ENCODE measurements at places on chromosomes 2 and 18. TPM values are rescaled to one million over a fixed set of nuclear protein-coding genes. Genes with fewer than 3 reads are reported as not detected.
A peak's percentile ranks its signal among the peaks of the same experiment; 100 is the strongest.

DNA sequence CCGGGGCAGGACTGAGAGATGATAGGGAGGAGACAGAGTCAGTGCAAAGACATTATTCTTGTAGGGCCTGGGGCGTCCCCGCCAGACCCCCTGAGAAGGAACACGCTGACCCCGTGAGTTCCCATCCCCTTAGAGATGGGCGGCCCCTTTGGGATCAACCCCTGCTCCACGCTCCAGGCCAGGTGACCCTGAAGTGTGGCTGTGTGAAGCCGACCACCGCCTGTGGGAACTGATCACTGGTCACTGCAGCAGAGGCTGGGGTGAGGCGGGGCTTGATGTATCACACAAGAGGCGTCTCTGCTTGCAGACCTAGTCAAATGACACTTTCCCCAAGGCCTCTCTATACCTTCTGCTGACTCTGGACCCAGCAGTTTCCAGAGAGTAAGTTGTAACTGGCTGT lies 157.4 kb upstream of the TWIST2 start:
- no peaks in the 10 kb centered on the region for H3K4me1 ChIP-seq
- DNase-seq, result no peak
- no peaks in the 10 kb centered on the region for H3K36me3 ChIP-seq
- peaks cover 13% of the 10 kb centered on the region for H3K27me3 ChIP-seq
- H3K27ac ChIP-seq, result no peak overlapping the region

LAMA3 gene
- total RNA-seq, result 0.19 TPM

DNA sequence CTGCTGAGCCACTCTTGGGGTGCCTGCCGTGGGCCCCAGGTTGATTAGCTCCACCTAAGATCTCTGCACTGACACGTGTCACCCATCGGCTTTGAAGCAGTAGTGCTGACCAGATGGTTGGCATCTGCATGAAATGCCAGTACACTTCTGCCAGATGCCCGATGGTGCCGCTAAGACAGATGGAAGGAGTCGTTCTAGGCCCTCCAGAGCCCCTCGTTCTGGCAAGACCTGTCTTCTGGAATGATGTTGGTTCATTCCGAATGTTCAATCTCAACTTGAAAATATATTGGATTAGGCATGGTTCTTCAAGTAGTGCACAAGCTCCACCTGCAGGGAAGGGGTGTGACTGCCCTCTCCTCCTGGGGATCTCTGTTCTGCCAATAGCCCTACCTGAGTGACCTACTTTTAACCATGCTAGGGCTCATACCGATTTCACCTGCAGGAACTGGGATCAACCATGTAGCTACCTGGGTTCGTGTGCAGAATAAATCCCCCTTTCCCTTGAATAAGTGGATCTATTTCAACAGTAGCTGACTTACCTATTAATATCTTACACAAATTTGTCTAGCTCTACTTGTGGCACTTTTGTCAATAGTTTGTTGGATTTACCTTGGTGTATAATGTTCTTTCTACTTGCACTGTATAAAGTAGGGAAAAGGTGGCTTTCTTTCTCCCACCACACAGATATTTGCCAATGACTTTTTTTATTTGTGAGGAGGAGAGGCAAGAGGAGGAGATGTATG lies 342.6 kb downstream of the CTNNA2 start:
- H3K27ac ChIP-seq, result no peak overlapping the region
- no peaks in the 10 kb centered on the region for H3K36me3 ChIP-seq
- no peak overlapping the region for H3K4me3 ChIP-seq
- H3K4me1 ChIP-seq, result no peaks in the 10 kb centered on the region
- DNase-seq, result no peak
- no peaks in the 10 kb centered on the region for H3K27me3 ChIP-seq

RESP18 gene
- not detected for total RNA-seq

DNA sequence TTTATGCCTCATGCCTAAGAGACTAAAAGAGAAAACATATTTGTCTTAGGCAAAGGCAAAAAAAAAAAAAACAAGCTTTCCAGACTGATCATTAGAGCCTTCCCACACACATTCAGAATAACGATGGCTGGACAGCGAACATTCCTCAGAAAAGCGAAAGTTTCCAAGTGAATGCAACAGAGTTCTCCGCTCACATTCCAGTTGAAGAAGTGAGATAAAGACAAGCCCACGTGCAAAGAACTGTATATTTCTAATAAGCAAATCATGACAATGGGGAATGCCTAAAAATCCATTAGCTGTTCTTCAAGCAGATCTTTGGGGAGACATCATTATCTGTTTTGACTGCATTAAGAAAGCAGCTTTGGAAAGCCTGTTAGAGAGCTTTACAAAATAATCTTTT lies 347.9 kb downstream of the METTL4 start:
- no peaks in the 10 kb centered on the region for H3K4me1 ChIP-seq
- H3K27ac ChIP-seq, result no peak overlapping the region
- H3K36me3 ChIP-seq, result no peaks in the 10 kb centered on the region
- H3K27me3 ChIP-seq, result no peaks in the 10 kb centered on the region
- no peak for DNase-seq

GRCh38 chr2:85367180-85367579 lies 12.6 kb downstream of the ELMOD3 start:
- H3K4me1 ChIP-seq, result no peaks in the 10 kb centered on the region
- no peaks in the 10 kb centered on the region for H3K27me3 ChIP-seq
- H3K27ac ChIP-seq, result no peak overlapping the region
- H3K36me3 ChIP-seq, result peaks cover 5% of the 10 kb centered on the region
- DNase-seq, result no peak
- H3K4me3 ChIP-seq, result no peak overlapping the region

TTC21B gene
- total RNA-seq, result 24.9 TPM

GRCh38 chr2:164593541-164593940 lies 27.7 kb downstream of the GRB14 start:
- no peak for DNase-seq
- H3K4me1 ChIP-seq, result no peaks in the 10 kb centered on the region
- peaks cover 2% of the 10 kb centered on the region for H3K36me3 ChIP-seq
- H3K27me3 ChIP-seq, result no peaks in the 10 kb centered on the region
- H3K27ac ChIP-seq, result no peak overlapping the region

FHOD3 gene
- not detected for total RNA-seq

GRCh38 chr18:68874361-68874760 lies 76.5 kb downstream of the CCDC102B start:
- no peaks in the 10 kb centered on the region for H3K36me3 ChIP-seq
- DNase-seq, result no peak
- H3K27ac ChIP-seq, result no peak overlapping the region

GRCh38 chr2:44616667-44617155 lies 255.0 kb downstream of the CAMKMT start:
- H3K27ac ChIP-seq, result no peak overlapping the region
- peaks cover 13% of the 10 kb centered on the region for H3K4me1 ChIP-seq
- DNase-seq, result no peak
- H3K27me3 ChIP-seq, result no peaks in the 10 kb centered on the region
- H3K36me3 ChIP-seq, result no peaks in the 10 kb centered on the region

DNA sequence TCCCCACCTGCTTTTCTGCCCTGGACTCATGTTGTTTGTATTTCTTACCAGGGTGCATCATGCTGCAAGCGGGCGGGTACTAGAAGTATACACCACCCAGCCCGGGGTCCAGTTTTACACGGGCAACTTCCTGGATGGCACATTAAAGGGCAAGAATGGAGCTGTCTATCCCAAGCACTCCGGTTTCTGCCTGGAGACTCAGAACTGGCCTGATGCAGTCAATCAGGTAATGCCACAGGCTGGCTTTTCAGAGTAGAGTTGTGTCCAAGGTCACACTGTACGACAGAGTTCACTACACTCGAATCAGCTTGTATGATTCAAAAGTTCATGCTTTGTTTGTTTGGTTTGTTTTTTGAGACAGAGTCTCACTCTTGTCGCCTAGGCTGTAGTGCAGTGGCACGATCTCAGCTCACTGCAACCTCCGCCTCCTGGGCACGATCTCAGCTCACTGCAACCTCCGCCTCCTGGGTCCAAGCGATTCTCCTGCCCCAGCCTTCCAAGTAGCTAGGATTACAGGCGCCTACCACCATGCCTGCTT lies 19.4 kb downstream of the SRSF7 start:
- H3K4me1 ChIP-seq, result no peaks in the 10 kb centered on the region
- H3K36me3 ChIP-seq, result peaks cover 25% of the 10 kb centered on the region

- DNase-seq, result peak; percentile 32
- no peaks in the 10 kb centered on the region for H3K27me3 ChIP-seq
- peak overlapping the region; percentile 76 for H3K4me3 ChIP-seq
- peak overlapping the region; percentile 92 for H3K27ac ChIP-seq
- peaks cover 6% of the 10 kb centered on the region for H3K36me3 ChIP-seq
- H3K4me1 ChIP-seq, result peaks cover 58% of the 10 kb centered on the region
Observed at GRCh38 chr2:64637000-64637635, 16.6 kb downstream of the SERTAD2 start.

MARCO gene
- not detected for total RNA-seq

- H3K27ac ChIP-seq, result peak overlapping the region; percentile 46
- no peaks in the 10 kb centered on the region for H3K27me3 ChIP-seq
- no peak for DNase-seq
- H3K36me3 ChIP-seq, result peaks cover 3% of the 10 kb centered on the region
Observed at GRCh38 chr18:36831139-36831538, 2.2 kb downstream of the KIAA1328 start.

GRCh38 chr2:159160412-159160811 lies 126.1 kb downstream of the WDSUB1 start:
- no peaks in the 10 kb centered on the region for H3K27me3 ChIP-seq
- DNase-seq, result no peak
- no peaks in the 10 kb centered on the region for H3K36me3 ChIP-seq
- H3K27ac ChIP-seq, result no peak overlapping the region
- H3K4me1 ChIP-seq, result peaks cover 26% of the 10 kb centered on the region
- H3K4me3 ChIP-seq, result no peak overlapping the region

NFATC1 gene
- total RNA-seq, result 86.0 TPM
